ENCODE measurements at places on chromosomes 7 and 10.

DNA sequence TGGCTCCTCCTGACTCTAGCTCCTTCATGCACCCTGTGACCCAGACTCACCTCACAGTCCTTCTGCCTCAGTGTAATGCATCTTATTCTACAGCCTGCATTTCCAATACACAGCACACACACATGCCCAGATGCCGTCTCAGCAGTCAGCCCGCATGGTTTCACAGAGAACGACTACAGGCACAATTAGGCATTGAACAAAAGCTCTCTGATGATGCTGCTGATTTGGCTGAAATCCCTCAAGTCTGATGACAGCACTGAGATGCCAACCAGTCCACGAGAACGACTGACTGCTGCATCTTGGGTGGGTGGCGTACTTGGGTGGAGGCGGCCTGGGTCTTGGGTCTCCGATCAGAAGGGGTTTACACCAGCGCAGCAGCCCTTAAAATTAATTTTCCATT lies 200.4 kb downstream of the TAX1BP1 start:
- no peak for DNase-seq

- peak; percentile 20 for DNase-seq
Measured at GRCh38 chr7:95684037-95684436, 87.7 kb upstream of the PDK4 start.

GRCh38 chr10:48604039-48604990 lies 558 bp downstream of the ARHGAP22 start:
- DNase-seq, result no peak

DNA sequence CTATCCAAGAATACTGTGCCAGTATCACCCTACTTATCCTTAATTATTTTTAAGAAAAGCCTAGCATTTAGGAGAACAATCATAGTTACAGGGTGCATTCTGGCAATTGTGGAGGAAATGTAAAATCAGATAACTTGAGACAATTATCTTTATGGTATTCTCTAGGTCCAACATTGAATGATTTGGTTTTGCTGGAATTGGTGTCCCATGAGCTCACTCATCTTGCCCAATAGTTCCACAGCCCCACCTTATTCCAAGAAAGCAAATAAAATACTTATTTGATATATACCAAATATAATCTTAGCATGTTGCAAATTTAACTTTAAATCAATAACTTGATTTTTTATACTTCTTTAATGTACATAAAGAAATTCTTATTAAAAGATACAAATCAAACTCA lies 65.3 kb downstream of the DGKB start:
- DNase-seq, result no peak

GRCh38 chr10:24493165-24493564 lies 230.5 kb downstream of the ARHGAP21 start:
- no peak for DNase-seq

- no peak for DNase-seq
Measured at GRCh38 chr10:101564490-101564991, 23.5 kb downstream of the POLL start.

DNA sequence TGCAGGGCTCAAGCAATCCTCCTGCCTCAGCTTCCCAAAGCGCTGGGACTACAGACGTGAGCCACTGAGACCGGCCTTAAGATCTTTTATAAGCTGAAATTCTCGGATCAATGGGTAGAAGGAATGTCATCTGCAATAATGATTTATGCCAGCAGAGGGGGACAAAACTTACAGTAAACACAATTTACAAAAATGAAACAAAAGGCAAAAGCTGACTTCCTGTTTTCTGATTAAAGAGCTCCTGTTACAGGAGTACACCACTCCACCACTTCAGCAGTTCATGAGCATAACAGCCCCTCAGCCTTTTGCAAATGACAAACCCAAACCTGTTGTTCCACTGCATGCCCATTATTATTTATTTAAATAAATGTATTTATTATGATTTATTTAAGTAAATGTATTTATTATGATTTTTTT lies 88.5 kb upstream of the ATP6V0A4 start:
- DNase-seq, result peak; percentile 65

DNA sequence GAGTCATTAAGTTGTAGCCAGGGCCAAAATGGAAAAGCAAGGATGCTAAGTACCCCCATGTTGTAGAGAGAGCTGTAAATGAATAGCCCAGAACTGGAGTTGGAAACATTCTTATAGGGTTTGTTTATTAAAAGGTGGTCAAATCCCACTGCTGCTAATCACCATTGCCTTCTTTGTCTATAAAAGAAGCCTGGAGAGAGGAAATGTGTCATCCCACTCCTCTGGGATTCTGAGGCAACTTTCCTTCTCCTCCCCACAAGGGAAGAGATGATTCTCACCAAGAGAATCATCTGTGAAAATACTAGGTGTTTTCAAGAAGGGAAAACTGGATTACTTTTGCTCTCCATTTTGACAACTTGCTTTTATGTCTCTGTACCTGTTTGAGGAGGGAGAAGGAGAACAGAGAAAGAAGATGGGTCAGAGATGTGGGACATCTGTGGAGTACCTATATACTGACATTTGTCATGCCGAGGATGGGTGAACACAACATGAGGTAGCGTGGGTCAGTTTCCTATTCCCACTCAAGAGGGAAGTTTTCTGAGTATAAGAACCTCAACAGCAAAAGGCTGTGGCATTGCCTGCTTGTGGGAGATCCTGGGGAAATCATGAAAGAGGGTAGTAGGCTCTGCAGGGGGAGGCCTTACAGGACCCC lies 262.2 kb downstream of the KIF20B start:
- DNase-seq, result peak; percentile 27

GRCh38 chr10:37865957-37866803 lies 8.8 kb upstream of the ZNF248 start:
- DNase-seq, result no peak

GRCh38 chr10:69089638-69090599 lies 2.0 kb downstream of the SRGN start:
- DNase-seq, result peak; percentile 27
